ENCODE measurements at places on chromosomes 4 and X. TPM values are rescaled to one million over a fixed set of nuclear protein-coding genes. Genes with fewer than 3 reads are reported as not detected.

IBSP gene
- 0.31 TPM for polyA plus RNA-seq

NDNF gene
- 10.4 TPM for polyA plus RNA-seq

CCDC149 gene
- 11.9 TPM for polyA plus RNA-seq

DNA sequence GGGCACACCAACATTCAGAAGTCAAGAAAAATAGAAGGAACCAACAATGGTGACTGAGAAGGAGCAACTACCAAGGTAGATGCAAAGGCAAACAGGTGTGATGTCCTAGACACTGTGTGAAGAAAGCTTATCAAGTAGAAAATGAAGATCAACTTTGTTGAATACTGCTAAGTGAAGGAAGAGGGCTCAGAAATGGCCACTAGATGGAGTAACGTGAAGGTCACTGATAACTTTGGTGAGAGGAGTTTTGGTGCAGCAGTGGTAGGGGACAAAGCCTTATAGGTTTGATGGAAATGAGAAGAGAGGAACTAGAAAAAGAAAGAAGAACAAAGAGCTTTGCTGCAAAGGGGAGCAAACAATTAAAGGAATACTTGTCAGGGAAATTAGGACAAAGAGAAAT lies 23.5 kb downstream of the OTC start:
- DNase-seq, result no peak

- DNase-seq, result no peak
Observed at GRCh38 chrX:15150586-15150985, 119.3 kb downstream of the ASB9 start.

GRCh38 chrX:79721234-79721633 lies 293.3 kb upstream of the TBX22 start:
- no peak for DNase-seq

- no peak for DNase-seq
Observed at GRCh38 chrX:43644124-43644701, 11.9 kb upstream of the MAOA start.

GRCh38 chrX:34299451-34299967 lies 167.4 kb upstream of the FAM47A start:
- no peak for DNase-seq

GRCh38 chrX:153640045-153640686 lies 6.8 kb upstream of the DUSP9 start:
- DNase-seq, result no peak
